ENCODE measurements at places on chromosomes 2 and 18. TPM values are rescaled to one million over a fixed set of nuclear protein-coding genes. Genes with fewer than 3 reads are reported as not detected.

- no peak for DNase-seq
Observed at GRCh38 chr2:39033980-39034379, 86.9 kb downstream of the SOS1 start.

Gene KLHL30
- 0.28 TPM for total RNA-seq

Gene NR4A2
- 3.4 TPM for total RNA-seq

Gene AFF3
- 4.7 TPM for total RNA-seq

Gene FASTKD1
- total RNA-seq, result 69.2 TPM

- no peak for DNase-seq
Observed at GRCh38 chr2:182530636-182531035, 103.8 kb upstream of the PDE1A start.

DNA sequence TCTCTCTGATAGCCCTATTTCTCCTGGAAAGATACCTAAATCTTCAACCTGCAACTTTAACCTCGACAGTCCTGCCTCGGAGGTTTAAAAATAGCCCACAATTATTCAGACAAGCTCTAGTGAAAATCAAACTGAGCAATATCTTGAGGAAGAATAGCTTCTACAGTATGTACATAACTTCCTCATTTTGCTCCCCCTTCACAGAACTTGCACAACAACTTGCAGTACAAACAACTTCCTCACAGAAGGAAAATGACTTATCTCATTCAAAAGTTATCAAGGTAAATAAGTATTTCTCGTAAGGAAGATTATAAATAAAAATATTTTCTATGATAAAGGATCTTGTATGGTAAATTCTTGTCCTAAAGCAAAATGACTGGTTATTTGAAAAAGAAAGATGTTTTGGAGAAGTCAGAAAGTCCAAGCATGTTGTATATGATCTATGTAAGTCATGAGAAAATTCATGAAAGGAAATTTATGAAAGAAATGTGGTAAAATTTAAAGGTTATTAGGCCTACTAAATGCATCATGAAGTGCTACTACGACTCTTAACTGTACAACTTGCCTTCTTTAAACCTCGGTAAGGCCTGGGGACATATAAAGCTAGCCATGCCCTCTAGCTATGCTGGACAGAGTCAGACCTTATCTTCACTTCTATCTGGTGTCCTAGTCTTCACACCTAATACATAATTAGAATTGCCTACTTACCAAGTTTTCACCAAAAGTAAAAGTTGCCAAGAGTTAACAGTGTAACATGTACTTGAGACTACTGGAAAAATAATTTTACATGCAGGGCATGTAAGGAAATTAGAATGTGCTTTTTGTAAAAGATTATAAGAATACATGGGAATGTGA is 394.5 kb downstream of the DLGAP1 start:
- DNase-seq, result no peak

Gene B3GNT7
- 461 TPM for total RNA-seq

- no peak for DNase-seq
Observed at GRCh38 chr18:24136967-24137373, 1.9 kb upstream of the CABYR start.

GRCh38 chr18:75582406-75582821 is 154.9 kb upstream of the SMIM21 start:
- DNase-seq, result no peak

DNA sequence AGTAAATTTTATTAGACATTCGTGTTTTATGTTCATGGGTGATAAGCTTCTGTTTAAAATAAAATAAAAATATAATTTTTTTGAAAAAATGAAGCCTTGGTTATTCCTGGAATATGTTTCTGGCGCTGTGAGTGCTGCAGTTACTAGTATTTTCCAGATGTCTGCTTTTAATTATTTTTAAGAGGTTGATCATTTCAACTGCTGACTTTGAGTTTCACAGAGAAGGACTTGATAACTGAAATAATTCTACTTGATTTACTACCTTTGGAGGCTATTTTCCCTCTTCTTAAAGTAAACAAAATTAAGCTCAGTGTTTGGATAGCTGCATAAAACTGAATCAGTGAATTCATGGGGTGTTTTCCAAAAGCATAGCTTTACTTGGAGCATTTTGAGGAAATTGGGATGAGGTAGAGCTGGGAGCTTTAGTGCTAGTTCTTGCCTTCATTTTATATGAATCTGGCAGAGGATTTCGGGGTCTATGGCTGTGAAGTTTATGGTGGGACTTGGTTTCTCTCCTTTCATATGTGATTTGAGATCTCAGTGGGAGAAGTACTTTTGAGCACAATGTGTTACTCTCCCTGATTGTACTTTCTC is 666.5 kb downstream of the DCDC2C start:
- DNase-seq, result no peak

- DNase-seq, result no peak
Observed at GRCh38 chr2:178491612-178492011, 11.4 kb downstream of the PLEKHA3 start.

Gene HAAO
- total RNA-seq, result 18.9 TPM

Gene DOK6
- 0.45 TPM for total RNA-seq

Gene SIX3
- not detected for total RNA-seq

Data from left colon (tissue), 2 donors.